ENCODE measurements at places on chromosomes 5 and 9. TPM values are rescaled to one million over a fixed set of nuclear protein-coding genes. Genes with fewer than 3 reads are reported as not detected.

DNA sequence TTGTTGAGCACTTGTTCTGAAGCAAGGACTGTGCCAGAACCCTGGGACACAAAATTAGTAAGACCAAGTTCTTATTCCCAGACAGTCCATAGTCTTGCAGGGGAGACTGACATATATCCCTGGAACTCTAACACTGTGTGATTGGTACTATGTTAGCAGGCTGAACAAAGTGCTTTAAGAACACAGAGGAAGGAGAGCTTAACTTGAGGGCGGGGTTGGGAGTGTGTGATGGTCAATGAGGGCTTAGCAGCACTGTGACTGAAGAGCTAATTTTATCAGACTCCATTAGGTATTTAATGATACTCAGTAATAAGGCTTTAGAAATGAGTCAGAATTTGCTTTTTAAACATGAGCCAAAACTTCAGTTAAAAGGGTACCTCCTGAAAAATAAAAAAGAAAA, 14.9 kb upstream of the SPATA24 start:
- no peak for DNase-seq

The PIK3R1 gene
- 262 TPM for total RNA-seq

DNA sequence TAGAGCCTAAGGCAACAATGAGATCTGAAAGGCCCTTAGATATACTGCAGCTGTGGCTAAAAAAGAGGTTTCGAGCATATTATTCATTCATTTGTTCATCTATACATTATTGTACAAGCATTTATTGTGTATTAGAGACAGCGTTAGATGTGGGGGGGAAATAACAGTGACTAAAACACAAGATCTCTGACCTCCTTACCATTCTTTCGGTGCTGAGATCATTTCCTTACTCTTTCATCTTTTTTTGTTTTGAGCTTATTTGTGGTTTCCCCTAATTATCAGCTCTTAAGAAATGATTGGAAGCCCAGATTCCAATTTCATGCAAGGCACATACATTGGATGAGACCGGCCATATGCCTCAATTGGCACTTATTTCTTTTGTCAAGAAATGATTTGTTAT, 113.2 kb downstream of the SEC61B start:
- no peak for DNase-seq

The CDH6 gene
- total RNA-seq = 2.1 TPM

The PDE6A gene
- not detected for total RNA-seq

The NLN gene
- 11.0 TPM for total RNA-seq

All from uterus (tissue), 4 donors.